Cortex of kidney (tissue), 1 donor: ENCODE measurements at places on chromosomes 12 and 14.

DNA sequence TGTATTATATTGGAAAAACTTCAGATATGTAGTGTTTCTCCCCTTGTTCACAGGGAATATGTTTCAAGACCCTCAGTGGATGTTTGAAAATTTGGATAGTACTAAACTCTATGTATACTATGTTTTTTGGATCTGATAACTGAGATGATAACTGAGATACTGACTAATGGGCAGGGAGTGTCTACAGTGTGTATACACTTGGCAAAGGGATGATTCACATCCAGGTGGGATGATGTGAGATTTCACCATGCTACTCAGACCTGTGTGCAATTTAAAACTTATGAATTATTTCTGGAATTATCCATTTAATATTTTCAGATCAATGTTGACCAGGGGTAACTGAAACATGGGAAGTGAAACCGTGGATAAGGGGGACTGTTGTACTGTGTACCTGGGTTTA is 13.8 kb downstream of the RAD51B start:
- DNase-seq: no peak

- no peak for DNase-seq
Measured at GRCh38 chr12:121992059-121992879, 29.4 kb upstream of the BCL7A start.

DNA sequence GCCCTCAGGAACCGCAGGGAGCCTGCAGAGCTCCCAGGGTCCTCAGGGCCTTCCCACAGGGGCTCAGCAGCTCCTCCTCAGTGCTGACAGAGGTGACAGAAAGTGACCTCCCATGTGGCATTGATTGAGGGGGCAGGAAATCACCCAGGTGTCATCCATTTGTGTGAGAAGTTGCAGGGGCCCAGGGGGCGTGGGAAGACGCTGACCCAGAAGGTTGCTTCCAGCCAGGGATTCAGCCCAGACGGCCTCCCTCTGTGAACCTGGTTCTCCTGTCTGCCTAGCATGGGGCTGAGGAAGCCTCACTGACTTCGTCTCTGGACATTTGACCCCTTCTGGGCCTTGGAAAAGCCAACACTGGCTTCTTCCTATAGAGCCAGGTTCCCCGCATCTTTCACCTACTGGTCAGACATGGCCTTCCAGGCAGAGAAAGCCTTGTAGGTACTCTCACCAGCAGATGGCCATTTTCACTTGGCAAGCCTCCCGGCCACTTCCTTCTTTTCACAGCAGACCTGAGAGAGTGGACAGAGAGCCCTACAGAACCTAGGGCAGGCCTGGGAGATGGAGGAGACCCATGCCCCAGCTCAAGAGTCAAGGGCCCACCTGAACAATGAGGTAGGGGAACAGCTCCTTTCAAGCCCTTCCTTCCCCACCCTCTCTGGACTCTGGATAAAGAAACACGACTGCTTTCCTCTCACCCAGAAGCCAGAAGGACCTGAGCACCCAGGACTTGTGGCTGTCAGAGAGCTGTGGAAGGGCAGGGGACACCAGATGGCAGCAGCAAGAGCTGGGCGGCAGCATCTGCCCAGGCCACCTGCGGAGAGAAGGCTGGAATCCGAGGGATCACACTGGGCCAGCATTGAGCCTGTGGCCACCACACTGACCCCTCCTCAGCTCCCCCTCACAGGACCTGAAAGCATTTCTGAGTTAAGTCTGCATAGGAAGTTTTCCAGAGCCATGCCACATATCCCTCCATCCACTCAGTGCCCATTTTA is 377.8 kb downstream of the DPF3 start:
- no peak for DNase-seq

GRCh38 chr14:99753225-99754140 is 39.7 kb upstream of the EML1 start:
- DNase-seq: no peak

DNA sequence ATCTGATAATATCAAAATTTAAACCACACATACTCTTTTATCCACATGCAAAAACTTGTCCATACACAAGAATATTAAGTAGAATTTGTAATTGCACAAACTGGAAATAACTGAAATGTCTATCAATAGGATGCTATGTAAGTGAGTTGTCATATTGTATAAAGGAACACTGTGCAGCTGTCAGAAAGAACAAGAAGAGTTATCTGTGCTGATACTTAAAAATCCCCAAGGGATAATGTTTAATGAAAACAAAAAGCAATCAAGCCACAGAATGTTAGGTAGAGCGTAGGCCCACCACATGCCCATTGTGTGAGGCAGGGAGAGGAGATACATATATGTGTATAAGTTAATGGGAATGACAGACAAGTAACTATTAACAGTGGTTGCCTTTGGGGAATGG is 25.9 kb upstream of the HIGD1C start:
- DNase-seq: no peak

- DNase-seq: no peak
Measured at GRCh38 chr12:5391653-5392052, 40.3 kb upstream of the NTF3 start.

DNA sequence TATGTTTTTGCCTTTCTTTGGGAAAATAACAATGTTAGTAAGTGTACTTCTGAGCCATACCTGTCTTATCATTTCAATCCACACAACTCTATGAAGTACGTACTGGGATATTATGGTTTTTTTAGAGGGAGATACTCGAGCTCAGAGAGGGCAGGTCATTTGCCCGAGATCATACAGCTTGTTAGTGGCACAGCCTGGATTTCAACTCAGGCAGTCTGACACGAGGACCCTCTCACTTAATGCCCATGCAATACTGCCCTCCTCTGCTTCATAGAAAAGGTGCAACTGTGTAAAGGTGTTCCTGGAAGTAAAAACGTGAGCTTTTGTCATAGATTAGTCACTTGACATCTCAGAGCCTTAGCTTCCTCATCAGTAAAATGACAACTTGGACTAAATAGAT is 128.0 kb downstream of the NDUFA12 start:
- no peak for DNase-seq

DNA sequence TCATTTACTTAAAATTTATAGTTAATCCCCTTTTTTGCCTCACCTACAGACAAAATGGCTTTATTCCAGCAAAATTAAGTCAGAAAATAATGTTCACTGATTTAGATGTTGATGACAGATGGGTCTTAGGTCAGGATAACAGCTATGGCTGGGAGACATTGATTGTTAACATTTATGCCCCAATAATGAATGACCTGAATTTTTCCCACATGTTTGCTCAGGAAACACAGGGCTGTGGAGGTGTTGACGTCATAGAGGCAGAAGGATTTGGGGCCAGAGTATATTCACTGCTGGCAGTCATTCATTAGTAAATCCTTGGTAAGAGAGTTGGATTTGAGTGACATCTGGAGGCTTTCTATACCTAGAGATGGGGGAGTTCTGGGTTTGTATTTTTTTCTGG is 121.3 kb downstream of the PDE3A start:
- DNase-seq: no peak

DNA sequence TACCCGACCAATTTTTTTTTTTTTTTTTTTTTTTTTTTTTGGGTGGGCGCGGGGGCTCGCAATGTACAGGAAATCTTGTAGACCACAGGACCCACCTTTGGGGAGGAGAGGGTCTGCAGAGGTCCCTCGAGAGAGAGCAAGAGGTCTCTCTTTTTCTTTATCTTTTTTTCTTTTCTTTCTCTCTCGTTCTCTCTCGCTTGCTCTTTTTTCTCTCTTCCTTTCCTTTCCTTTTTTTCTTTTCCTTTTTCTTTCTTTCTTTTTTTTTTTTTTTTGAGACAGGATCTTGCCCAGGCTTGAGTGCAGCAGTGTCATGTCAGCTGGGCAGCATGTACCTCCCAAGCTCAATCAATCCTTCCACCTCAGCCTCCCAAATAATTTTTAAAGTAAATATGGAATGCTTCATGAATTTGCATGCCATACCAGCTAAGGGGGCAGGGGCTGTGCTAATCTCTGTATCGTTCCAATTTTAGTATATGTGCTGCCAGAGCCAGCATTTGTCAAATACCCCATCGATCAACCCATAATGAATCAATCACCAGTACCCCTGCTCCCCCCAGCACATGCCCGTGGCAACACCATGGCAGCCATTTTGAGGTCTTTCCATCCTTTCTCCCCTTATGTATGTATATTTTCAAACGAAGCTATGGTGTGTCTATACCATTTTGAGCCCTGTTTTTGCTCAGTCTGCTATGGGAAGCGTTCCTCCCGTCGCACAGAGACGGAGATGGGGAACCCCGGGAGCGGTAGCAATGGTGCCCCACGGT is 9.3 kb downstream of the PAPLN start:
- DNase-seq: no peak

- DNase-seq: no peak
Measured at GRCh38 chr12:19527866-19528265, 88.6 kb downstream of the AEBP2 start.

- DNase-seq: no peak
Measured at GRCh38 chr12:64028541-64028940, 184.0 kb downstream of the SRGAP1 start.

DNA sequence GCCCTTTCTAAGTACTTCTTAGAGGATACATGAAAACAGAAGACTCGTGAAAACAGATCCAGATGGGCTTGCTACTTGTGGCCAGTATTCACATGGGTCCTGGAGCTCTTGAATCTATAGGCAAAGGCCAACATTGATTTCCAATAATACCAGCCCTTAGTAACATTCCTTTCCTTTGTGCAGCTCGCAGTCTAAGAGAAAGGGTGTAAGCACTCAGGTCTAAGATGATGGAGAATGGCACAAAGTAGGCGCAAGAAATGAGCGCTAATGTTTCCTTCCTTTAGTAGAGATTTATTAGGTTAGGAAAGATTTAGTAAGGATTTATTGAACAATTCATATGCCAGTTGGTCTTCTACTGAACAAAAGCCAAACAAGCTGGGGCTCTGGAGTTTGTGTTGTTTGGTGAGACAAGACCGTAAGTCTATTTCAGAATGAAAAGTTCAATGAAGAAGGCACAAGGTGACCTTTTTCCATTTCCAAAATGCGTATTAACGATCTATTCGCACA is 525 bp downstream of the RNU6-8 start:
- no peak for DNase-seq

GRCh38 chr14:33914676-33915516 is 36.0 kb downstream of the EGLN3 start:
- no peak for DNase-seq

GRCh38 chr12:88327276-88327675 is 185.2 kb downstream of the TMTC3 start:
- DNase-seq: no peak

GRCh38 chr12:20646239-20646827 is 48.8 kb upstream of the SLCO1C1 start:
- DNase-seq: no peak

DNA sequence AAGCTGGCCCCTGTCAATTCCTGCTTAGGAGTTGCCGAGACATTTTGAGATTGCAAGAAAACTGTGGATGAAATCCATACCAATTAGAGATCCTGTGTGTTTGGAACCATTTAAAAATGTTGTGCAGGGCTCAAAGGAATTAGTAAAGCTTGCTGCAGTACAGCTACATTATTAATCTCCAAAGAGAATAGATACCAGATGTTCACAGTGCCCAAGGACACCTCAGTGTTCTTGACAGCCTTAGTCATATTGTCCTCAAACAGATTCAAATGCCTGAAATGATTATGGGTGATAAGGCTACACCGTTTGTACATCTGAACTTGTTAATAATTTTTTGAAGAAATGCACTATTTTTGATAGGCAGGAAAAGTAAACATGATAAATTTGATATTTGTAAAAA is 164.6 kb downstream of the MSRB3 start:
- no peak for DNase-seq

DNA sequence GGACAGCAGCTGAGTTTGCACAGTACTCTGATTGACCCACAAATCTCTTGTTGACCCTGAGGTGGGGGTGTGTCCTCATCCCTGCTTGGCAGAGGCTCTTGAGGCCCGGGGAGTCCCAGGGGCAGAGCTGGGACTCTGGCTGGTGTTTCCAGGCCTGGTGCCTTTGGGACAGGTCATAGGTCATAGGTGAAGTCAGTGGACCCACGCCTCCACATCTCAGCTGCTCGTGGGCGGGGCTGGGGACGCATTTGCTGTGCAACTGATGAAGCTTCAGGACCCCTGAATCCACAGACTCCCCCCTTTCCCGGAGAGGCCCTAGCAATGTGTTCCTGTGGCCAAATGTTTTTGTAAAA is 408 bp upstream of the CACNA2D4 start:
- DNase-seq: no peak

- no peak for DNase-seq
Measured at GRCh38 chr12:122968104-122968503, 1.8 kb upstream of the ABCB9 start.

DNA sequence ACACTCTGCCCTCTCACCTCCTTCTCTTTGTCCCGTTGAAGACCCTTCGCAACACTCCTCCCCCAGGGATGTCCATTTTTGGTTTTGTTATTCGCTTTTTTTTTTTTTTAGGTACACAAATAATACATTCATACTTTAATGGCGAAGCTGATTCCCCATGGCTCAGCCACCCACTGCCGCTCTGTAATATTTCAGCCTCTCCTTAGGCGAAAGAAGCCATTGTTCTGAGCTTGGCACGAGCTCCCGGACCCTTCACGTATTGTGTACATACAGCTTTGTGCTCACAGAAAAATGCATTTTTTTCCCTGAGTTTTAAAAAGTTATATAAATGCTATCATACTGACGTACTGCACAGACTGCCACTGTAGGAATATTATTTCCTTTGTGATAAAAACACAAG is 115.0 kb downstream of the TMEM132C start:
- DNase-seq: no peak

DNA sequence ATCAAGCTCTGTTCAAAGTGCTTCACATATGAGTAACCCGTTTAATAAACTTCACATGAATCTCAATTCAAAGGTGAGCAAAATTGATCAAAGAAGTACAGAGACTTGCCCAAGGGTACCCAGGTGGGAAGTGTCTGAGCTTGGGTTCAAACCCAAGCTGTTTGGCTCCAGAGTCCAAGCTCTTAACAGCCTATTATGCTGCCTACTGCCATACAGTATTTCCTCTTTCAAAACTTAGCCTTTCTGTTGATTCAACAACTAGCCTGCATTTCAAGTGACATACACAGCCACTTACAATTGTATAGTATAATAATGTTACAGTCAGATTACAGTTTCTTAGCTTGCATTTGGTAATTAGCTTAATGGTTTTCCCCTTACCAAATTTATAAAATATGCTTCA is 29.7 kb downstream of the FRMD6 start:
- DNase-seq: no peak

DNA sequence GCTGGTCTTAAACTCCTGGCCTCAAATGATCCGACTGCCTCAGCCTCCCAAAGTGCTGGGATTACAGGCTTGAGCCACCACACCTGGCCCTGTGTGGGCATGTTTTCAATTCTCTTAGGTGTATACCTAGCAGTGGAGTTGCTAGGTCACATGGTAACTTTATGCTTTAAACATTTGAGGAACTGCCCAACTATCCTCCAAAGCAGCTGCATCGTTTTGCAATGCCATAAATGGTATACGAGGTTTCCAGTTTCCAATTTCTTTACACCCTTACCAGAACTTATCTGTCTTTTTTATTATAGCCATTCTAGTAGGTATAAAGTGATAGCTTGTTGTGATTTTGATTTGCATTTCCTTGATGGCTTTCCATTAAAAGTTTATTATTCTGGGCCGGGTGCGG is 25.1 kb downstream of the RBMS2 start:
- DNase-seq: no peak
